ENCODE measurements at places on chromosomes 5 and 9.

DNA sequence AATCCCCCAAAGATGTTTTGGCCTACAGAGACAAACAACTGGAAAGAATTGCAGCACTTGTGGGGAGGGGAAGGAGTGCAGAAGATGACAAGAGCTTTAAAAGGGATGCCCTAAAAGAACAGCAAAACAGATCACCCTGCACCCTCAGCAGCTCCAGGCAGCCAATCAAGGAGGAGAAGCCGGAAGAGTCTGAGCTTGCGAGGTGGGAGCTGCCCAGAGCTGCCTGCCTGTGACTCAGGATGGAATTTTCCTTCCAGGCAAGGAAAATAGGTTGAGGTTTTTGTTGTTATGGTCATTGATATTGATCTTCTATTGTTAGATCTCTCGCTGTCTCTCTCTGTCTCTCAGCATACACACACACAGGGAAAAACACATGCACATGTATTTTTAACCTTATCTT lies 70.3 kb upstream of the MAP1B start:
- no peak for DNase-seq

- DNase-seq = peak; percentile 53
These were observed 40.9 kb downstream of the NACC2 start for GRCh38 chr9:136054146-136054545.

DNA sequence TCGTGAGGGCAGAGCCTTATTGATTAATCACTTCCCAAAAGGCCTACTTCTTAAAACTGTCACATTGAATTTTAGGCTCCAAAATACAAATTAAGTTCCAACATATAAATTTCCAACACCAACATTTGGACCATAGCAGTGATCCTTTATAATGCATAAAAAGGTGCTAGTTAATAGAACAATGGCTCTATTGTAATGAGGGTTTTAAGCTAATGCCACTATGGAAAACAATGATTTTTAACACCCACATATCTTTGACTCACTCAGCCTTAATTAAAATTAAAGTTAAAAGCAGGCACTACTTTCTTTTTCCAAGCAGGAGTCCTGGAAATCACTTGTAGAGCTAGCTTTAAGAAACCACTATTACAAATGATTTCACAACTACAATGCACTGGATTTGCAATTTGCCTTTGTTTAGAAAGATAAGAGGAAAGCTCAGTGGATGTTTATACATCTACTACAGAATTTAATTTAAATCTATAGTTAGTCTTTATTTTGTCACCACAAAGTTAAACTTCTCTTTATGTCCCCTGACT lies 41.8 kb downstream of the DPYSL3 start:
- DNase-seq = no peak

- no peak for DNase-seq
These were observed at the start of gene VLDLR for GRCh38 chr9:2621722-2622460. Gene VLDLR, plus strand, starts transcription at chr9:2621787. Its CDS starts 403 bp downstream, at chr9:2622190.

DNA sequence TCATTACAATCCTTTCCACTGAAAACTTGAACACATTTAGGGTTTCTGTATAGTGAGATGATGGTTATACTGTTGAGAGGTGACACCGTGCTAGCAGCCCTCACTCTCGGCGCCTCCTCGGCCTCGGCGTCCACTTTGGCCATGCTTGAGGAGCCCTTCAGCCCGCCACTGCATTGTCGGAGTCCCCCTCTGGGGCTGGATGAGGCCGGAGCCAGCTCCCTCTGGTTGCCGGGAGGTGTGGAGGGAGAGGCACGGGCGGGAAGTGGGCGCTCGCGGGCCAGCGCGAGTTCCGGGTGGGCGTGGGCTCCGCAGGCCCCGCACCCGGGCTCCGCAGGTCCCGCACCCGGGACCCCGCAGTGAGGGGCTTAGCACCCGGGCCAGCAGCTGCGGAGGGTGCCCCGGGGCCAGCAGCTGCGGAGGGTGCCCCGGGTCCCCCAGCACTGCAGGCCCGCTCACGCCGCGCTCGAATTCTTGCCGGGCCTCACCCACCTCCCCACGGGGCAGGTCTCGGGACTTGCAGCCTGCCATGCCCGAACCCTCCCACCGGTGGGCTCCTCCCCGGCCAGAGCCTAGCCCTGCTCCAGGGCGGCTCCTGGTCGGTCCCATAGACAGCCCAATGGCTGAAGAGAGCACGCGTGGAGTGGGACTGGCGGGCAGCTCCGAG lies 145.9 kb upstream of the ZNF608 start:
- DNase-seq = no peak

DNA sequence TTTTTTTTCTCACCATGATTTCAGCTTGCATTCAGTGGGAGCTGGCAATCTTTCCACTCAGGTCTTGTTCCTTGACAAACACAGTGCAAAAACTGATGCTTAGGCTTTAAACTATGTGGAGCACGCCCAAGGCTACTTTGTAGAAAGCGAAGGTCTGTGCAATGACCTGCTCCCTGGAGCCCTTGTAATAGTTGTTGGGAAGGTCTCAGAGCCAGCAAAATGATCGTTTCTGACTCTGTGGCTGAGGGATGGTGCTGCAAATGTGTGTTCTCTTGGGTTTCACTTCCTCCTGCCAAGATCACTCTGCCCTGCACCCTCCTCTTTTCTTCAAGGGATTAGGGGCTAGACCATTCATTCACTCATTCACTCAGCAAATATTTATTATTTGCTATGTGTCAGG lies 249.7 kb upstream of the MAP3K1 start:
- no peak for DNase-seq

GRCh38 chr9:114899461-114899860 lies 30.9 kb downstream of the TNFSF8 start:
- no peak for DNase-seq

DNA sequence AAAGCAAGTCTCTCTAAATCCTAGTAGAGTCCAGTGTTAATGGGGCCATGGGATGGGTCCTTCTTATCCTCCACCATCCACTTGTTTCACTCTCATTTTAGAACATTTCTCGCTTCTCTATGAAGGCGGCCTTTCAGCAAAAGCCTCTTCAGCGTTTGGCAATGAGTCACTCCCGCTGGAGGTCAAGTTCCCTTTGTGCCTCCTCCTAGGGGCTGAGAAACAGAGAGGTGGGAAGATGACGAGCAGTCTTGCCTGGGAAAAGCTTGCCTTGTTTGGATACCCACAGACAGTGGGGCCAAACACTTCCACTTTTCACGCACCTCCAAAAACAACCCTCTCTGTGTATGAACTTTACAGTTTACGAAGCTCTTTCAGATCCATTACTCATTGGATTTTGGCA lies 168.8 kb downstream of the GABBR2 start:
- DNase-seq = no peak

- no peak for DNase-seq
These were observed 1014.1 kb downstream of the PTPRD start for GRCh38 chr9:9598723-9599122.
